ENCODE measurements at places on chromosomes 2 and 18.

GRCh38 chr2:55604027-55604565 is 13.3 kb downstream of the PPP4R3B start:
- DNase-seq, result no peak

DNA sequence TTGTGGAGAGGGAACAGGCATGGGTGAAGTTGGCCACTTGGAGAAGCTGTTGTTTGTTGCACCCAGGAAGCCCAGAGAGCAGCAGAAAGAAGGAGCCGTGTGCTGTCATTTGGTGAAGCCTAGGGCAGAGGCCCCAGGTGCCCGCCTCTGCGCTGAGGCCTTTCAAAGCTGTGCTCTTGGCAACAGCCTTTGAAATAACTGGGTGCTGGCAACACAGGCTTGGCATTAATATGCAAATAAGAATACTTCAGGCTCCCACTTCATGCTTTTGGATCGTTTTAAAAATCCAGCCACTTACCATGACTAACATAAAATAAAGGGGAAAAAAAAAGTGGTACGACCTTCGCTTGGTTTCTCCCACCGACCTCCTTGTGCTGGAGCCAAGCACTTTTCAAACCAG is 41.1 kb downstream of the DHRS9 start:
- DNase-seq, result no peak

DNA sequence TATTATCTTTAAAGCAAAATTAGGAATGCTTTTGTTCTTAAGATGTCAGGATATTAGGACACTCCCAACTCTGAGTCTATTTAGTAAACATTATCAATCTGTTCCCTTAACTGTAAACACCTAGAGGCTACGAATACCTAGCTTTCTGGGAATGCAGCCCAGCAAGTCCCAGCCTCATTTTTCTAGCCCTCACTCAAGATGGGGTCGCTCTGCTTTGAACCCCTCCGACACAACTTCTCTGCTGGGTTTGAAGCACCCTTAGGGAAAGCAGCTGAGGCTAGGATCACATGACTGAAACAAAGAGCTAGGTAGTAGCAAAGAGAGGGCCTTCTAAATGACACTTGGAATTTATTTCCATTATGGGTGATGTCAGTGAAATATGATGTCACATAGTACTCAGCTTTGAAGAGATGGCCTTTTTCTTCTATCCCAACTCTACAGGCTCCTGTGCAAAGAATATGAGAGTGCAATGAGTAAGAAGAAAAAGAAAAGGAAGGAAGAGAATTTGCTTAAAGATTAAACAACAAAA is 114.7 kb downstream of the CSRNP3 start:
- DNase-seq, result no peak

DNA sequence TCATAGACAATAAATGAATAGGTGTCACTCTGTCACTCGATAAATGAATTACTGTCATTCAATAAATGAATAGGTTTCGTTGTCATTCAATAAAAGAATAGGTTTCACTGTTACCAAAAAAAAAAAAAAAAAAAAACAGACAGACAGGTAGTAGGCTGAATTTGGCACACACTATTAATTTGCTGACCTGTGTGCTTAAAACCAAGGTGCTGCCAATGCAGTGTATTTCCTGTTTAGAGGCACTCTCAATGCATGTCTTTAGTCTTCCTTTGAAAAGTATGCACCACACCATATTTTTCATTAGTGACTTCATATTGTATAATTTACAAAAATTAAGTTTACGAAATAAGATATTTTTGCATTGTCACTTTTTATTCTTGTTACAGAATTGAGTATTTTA is 16.2 kb downstream of the ANKRD62 start:
- DNase-seq, result no peak

DNA sequence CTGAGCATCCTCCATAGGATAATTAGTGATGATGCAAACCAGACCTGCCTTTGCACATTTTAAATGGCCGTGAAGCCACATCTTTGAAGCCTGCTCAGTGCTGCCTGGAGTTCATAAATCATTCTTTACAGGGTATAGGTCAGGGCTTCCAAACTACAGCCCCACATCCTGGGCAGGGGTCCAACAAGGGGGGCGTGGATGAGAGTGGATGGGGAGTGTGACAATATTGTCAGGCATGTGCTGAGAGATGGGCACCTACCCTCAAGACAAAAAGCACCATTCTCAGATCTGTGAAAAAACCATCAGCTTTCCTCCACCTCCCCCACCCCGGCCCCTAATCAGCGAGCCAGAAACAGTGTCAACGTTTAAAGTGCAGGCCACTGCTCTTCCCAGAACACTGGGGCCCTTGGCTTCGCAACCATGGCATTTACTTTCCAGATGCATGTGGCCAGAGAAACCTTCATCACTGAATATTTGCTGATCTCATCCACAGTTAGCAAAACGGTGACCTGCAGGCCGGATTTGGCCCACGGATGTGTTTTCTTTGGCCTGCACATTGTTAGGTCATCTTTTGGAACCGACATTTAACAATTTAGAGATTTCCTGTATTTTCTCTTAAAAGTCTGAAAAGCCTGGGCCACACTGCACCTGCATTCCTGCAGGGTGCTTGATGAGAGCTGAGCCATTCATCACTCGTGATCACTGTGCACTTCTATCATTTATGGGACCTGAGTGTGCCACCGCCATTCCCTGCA is 130.7 kb downstream of the ANKRD44 start:
- DNase-seq, result no peak

GRCh38 chr2:39622860-39623259 is 42.9 kb upstream of the TMEM178A start:
- DNase-seq, result no peak

DNA sequence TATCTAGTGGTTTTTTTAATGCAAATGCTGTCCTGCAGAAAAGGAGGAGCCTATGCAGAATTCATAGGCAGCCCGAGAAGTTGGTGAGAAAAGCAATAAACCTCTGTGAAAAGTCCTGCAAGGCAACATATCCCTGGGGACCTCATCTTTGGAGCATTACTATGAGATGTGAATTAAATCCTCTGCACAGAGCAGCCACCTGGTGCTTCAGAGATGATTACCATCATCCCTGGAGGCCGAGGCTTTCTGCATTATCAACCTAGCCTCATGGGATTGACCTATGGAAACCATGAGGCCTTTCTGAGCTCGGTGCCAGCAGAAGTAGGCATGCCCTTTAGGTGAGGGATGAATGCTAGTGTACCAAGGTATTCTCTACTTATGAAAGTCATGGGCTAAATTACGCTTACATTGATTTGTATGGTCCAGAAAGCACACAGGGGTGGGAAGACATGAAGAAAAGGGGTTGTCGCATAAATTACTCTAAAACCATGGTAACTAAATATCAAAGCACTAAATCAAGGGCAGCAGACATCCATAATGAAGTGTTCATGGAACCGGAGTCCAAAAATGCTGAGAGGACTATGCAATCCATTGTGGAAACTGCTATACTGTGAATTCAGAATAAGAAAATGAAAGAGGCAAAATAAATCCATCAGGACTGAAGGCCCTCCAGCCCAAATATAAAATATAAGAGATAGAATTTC is 623.5 kb upstream of the DDX18 start:
- DNase-seq, result no peak

GRCh38 chr2:239917125-239917956 is 107.8 kb downstream of the NDUFA10 start:
- DNase-seq, result no peak

- no peak for DNase-seq
These were observed 141.7 kb downstream of the DIS3L2 start for GRCh38 chr2:232103140-232103737.

- DNase-seq, result no peak
These were observed 87.1 kb upstream of the EPAS1 start for GRCh38 chr2:46210063-46210462.

DNA sequence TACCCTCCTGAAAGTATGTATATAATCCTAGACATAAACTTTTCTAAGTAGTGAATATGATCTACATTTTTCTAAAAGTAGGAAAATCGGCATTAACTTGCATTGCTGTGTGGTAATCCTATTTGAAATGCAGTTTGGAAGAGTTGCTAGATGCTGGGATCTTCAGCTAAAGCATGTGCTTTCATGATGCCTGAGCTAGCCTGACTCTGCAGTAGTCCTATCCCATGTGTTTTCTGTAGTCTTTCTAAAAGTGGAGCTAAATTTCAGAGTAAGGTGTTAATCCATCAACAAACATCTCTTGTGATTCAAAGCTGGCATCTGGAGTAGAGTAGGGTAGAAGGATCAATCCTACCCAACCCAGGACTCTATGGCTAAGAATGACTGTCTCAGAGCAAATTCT is 229.4 kb downstream of the THSD7B start:
- no peak for DNase-seq

- no peak for DNase-seq
These were observed 73.5 kb downstream of the COLEC12 start for GRCh38 chr18:427005-427404.

- no peak for DNase-seq
These were observed 55.8 kb upstream of the MGAT5 start for GRCh38 chr2:134198006-134198634.

GRCh38 chr2:182186132-182186735 is 200.6 kb downstream of the PPP1R1C start:
- DNase-seq, result no peak

DNA sequence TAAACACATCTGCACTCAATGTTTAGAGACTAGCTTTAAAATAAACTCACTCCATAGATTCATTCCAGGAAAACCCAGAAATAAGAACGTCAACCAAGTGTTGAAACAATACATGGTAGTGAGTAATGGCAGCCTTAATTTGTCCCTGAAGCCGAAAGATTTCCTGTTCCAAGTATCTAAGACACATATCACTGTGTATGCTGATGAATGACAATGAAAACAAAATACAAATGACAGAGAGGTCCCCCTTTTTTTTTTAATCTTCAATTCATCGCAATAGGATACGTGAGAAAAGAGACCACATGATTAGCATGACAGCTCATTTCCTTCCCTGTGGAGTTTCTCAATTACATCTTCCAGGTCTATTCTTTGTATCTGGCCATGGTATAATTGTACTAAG is 160.5 kb upstream of the STK17B start:
- DNase-seq, result no peak

- DNase-seq, result no peak
These were observed 895.1 kb upstream of the CELF4 start for GRCh38 chr18:38460657-38461056.

GRCh38 chr2:46340740-46341420 is 43.7 kb downstream of the EPAS1 start:
- no peak for DNase-seq

DNA sequence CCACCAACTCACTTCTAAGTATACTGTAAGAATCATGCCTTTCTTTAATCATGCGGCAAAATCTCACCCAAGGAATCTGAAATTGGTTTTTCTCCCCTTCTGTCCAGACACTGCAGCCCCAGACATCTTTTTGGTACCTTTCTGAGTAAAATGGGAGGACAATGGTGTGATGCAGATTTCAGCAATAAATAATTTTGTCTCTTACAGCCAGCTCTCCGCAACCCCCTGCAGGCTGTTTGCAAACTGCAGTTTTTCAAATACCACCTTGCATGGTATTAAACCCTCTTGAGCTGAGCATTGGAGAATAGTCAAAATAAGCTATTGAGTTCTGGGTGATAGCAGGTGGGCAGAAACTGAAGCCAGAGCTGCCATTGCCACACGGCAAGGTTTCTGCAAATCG is 32.2 kb downstream of the GPR39 start:
- no peak for DNase-seq

GRCh38 chr18:78908462-78909260 is 71.0 kb upstream of the SALL3 start:
- no peak for DNase-seq

DNA sequence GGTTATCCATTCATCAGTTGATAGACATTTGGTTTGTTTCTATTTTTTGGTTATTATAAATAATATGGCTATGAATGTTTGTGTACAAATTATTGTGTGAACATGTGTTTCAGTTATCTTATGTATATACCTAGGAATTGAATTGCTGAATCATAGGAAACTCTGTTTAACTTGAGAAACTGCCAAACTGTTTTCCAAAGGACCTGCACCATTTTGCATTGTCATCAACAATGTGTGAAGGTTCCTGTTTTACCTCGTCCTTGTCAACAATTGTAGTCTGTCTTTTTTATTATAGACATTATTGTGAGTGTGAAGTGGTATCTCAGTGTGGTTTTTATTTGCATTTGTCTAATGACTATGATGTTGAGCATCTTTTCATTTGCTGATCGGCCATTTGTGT is 17.1 kb downstream of the PDK1 start:
- no peak for DNase-seq

GRCh38 chr2:217875138-217875537 is 127.7 kb downstream of the TNS1 start:
- DNase-seq, result no peak

DNA sequence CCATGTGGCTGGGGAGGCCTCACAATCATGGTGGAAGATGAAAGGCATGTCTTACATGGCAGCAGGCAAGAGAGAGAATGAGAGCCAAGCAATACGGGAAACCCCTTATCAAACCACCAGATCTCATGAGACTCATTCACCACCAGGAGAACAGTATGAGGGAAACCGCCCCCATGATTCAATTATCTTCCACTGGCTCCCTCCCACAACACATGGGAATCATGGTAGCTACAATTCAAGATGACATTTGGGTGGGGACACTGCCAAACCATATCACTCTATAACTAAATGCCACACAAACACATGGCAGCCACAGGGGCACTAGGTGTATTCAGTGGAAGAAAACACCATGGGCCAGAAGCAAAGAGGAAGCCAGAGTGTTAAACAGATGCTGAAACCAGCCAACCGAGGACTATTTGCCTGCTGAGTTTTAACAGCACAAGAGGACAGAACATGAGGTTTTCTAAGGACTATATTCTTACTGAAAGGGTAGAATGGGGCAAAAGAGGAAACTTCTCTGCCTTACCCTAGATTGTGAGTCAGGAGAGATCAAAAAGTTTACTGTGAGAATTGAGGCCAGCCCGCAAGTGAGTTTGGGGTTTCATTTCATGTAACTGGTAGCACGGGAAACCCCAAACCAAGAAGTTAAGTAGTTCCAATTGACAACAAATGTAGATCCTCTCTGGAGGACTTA is 49.2 kb downstream of the SIGLEC15 start:
- no peak for DNase-seq

GRCh38 chr2:209095432-209095831 is 328.4 kb upstream of the MAP2 start:
- no peak for DNase-seq

DNA sequence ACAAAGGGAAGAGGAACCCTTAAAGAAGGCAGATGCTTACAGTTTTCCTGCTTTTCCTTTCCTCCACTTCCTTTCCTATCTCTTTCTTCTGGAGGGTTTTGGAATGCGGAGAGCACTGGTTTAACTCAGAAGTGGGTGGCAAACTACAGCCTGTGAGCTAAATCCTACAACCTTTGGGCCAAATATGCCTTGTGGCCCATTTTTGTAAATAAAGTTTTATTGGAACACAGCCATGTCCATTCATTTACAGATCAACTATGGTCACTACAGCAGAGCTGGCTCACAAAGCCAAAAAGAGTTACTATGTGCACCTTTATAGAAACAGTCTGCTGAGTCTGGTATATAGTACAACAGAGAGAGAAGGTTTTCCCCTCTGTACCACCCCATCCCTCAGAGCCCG is 69.1 kb downstream of the CCDC93 start:
- no peak for DNase-seq

DNA sequence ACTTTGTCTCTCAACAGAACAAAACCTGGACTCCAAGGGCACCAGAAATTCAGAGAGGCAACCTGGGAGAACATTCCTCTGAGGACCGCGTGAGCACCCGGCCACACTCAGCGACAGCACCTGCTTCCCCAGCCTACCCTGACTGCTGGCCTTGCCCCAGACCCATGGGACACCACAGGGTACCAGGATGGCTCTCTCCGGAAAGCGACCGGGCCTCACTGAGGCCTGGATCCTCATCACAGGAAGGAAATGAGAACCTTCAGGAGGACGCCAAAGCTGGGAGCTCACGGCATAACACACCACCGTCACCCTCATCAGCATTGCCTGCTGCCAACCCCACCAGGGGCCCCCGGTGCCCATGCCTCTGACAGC is 38.9 kb downstream of the HS6ST1 start:
- no peak for DNase-seq
